B cell (primary cell): ENCODE measurements at places on chromosomes 1 and 21. TPM values are rescaled to one million over a fixed set of nuclear protein-coding genes. Genes with fewer than 3 reads are reported as not detected.
A peak's percentile ranks its signal among the peaks of the same experiment; 100 is the strongest.

GRCh38 chr1:114756949-114757454 lies 782 bp downstream of the CSDE1 start:
- DNase-seq = no peak

- no peak for DNase-seq
Measured at GRCh38 chr1:43671626-43672330, 21.8 kb downstream of the KDM4A start.

- DNase-seq = no peak
Measured at GRCh38 chr21:41777951-41778815, 11.3 kb upstream of the RIPK4 start.

GRCh38 chr1:199573047-199573446 lies 454.5 kb upstream of the NR5A2 start:
- DNase-seq = no peak

GRCh38 chr1:152681616-152682015 lies 4.3 kb upstream of the LCE2B start:
- no peak for DNase-seq

- no peak for DNase-seq
Measured at GRCh38 chr21:15586752-15587427, 142.9 kb upstream of the USP25 start.

DNA sequence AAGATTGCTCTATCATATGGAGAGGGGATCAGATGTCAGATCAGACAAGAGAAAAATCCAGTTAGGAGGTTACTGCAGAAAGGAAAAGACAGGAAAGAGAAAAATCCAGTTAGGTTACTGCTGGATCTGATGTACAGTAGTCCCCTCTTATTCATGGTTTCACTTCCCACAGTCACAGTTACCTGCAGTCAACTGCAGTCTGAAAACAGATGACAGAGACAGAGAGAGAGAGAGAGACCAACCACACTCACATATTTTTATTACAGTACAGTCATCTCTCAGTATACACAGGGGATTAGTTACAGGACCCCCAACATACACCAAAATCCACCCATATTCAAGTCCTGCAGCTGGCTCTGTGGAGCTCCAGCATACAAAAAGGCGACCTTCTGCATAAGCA lies 29.3 kb downstream of the NUP133 start:
- DNase-seq = peak; percentile 69

DNA sequence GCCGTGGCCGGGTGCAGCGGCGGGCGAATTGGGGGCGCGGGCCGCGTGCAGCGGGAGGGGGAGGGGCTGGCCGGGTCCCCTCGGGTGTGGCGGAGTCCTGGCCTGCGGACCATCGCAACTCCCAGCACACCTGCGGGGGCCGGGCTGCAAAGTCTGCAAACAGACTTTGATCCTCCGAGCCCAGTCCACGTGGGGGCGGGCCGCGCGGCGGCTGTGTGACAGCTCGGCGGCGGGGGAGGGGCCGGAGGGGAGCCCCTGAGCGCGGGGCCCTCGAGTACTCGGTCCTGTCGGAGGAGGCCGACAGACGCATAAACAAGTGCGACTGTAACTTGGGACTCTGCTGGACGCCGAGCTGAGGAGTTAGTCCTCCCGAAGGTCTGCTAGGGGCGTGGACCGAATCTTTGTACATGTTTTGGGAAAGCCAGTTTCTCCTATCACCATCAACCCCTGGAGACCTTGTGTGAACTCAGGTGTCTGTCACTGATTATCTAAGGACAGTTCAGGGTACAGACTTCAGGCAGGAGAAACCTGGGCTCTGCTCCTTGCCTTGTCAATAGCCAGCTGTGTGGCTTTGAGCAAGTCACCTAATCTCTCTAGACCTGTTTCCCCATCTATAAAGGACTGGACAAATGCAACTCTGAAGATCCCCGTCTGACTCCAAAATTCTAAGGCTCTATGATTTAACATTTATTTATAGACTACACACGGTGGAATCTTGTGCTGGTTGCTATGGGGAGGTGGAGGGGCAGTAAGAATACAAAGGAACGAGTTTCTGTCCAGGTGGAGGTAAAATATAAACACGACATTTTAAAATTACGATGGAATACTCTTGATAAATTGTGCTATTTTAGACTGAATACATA lies 710 bp upstream of the SLC30A1 start:
- no peak for DNase-seq

DNA sequence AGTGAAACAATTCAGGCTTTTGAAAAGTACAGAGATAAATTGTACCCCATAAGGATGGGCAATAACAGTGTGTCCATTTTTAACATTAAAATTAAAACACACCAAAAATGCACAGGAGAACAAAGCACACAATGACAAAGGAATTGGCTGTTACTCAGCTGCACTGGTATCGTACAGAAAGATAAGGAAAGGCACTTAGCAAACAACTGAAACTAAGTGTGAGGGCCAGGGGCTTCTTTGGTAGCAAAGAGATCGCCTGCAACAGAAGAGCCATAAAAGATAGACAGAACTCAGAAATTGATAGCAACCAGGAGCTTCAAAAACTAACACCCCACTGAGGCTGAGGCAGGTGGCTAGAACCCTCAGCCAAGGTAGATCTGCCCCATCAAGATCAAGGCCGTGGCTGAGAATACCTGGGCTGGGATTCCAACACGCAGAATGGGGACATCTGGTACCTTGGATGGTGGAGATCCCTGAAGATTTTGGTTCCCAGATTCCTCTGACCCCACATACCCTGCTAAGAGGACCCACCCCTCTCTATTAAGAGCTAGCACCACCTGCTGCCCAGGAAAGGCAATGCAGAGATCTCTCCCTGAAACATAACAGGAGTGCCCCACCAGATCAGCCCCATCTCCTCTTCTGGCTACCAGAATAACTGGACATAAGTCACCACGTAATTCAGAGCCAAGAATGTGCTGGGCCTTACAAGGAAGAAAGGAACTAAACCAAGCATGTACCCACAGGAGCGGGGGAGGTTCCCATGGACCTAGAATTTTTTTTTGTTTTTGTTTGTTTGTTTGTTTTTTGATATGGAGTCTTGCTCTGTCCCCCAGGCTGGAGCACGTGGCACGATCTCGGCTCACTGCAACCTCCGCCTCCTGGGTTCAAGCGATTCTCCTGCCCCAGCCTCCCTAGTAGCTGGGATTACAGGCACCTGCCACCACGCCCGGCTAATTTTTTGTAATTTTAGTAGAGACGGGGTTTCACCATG lies 16.2 kb downstream of the PLEKHO1 start:
- DNase-seq = peak; percentile 73

- no peak for DNase-seq
Measured at GRCh38 chr1:82606546-82606945, 805.8 kb downstream of the ADGRL2 start.

DNA sequence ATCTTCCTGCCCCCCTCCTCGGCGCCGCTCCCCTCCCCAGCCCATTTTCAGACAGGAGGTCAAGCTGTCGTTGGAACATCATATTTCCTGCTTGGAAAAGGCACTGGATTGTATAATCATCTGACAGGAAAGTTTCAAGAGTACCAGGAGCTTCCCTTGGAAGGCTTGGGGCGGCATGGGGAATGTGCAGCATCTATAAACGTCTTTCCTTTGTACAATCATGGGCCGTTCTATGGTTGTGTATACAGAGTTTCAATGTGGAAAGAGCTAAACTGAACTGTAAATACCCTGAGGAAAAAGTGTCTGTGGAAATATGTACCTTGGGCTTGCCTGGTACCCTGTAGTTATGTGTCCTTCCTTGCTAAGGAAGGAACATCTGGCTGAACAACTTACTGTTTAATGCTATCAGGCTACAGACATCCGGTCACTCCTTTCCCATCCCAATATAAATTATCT lies 368.1 kb upstream of the ADGRL2 start:
- DNase-seq = no peak

DNA sequence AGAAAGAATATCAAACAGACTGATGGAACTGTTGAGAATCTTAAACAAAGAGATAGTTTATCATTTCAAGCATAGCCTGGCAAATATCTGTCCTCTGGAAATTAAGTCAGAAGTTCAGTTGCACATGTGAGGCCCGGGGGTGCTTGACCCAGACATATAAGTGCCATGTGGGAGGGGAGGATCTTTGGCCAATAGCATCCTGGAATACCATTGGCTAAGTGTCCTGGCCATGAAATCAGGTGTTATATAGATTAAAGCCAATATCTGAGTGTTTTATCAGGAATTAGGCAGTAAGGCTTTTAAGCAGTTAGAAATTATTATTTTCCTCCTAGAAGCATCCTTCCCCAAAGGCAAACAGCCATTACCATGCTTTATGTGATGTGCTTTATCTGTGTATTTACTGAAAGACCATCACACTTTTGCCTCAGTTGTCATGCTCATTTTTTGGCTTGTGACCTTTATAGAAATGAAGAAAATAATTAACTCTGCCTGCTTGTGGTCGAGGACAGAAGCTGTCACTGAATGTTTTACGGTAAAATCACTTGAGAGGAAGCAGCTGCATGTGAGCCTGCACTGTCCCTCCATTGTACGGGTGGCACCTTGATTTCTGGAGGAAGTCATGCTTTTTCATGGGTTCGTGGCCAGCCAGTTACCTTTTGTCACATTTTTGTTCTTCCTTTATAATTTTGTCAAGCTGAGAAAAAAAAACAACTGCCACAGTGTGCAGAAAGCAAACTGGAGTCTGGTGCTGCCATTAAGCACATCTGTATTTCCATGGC lies 259.9 kb upstream of the FMN2 start:
- no peak for DNase-seq

DNA sequence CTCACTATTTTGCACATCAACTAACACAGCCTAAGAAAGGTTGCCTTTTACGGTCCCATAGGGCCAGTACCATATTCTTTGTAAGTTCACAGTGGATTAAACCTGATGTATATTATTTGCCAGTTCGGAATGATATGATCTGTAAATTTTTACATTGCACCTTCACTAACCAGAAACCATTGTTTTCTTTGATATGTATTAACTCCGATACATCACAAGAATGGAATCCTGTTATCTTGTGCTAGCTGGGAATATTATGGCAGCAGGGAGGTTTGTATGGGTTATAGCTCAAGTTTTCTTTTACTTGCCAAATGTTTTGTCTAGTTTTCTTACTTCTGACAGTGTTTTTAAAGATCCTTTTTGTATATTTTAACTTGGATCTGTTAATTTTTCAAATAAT lies 51.4 kb upstream of the S1PR1 start:
- no peak for DNase-seq

DNA sequence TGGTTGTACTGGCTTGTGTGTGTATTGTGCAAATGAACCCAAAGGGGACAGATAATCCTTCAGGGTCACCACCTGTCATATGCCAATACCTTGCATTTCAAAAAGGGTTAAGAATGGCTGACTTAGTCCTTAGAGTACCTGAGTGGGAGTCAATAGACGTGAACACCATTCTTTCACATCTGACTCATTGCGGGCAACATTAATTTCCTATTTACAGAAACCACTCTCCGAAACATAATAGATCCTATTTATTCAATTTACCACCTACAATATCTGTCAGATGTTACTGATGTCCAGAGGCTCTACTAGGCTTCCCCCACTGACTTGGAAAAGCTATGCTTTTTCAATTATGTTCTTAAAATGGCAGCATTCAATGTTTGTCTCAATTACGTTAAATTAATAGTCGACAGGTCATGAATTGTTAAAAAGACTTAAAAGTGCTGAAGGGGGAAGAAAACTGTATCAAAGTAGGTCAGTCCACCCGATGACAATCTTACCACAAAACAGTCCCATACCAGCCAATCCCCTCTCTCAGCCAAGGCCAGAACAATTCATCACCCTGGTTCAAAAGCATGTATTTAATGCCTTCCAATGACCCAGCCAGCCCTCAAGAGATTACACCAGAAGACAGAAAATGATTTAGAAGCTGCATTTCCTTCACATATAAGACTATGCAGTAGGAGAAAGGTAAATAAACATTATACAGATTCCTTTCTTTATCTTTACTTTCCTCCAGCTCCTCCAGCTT lies 48.6 kb upstream of the PLA2G2C start:
- no peak for DNase-seq

- DNase-seq = peak; percentile 53
Measured at GRCh38 chr1:46244656-46245371, 2.7 kb upstream of the RAD54L start.

GRCh38 chr1:178566187-178566586 lies 53.3 kb downstream of the TEX35 start:
- DNase-seq = no peak

DNA sequence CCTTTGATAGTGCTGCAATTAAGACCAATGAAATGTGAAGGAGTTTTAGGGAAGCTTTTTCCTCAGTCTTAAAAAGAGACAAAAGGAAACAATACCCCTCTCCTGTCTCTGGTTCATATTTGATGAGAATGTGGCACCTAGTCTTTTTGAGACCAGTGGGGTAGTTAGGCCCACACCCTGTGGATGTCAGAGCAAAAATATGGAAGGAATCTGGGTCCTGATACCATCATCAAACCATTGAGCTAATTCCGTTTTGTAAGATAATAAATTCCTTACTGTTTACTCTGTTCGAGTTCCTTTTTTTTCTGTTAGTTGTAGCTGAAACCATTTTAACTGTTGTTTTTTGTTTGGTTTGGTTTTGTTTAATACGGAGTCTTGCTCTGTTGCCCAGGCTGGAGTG lies 33.3 kb downstream of the PTPRC start:
- no peak for DNase-seq

DNA sequence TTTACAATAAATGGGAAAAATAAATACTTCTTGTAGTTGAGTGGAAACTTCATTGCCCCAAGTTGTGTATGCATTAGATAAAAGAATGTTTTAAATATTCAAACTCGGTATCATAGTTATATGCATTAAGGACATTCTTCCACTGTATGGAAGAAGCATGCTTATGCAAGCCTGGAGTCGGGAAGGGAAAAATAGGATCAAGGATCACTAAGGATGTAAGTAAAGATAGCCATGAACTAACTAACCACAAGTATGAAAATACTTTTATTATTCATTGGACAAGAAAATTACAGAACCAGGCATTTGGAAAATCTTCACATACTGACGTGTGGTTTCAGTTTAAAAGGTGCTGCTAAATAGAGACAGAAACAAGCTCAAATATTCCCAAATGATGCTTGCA lies 26.9 kb upstream of the DPYD start:
- DNase-seq = no peak

The HAO2 gene
- total RNA-seq = not detected in 2 replicates

The SH2D5 gene
- total RNA-seq = 0.29 and 0.30 TPM in 2 replicates

The POLR3C gene
- 48.0 and 49.3 TPM in 2 replicates for total RNA-seq

The HUNK gene
- 0.07 and 0.10 TPM in 2 replicates for total RNA-seq

The ETV3L gene
- total RNA-seq = not detected in 2 replicates

The CFAP107 gene
- not detected in 2 replicates for total RNA-seq

The GRHL3 gene
- not detected in 2 replicates for total RNA-seq

The SLC30A2 gene
- not detected in 2 replicates for total RNA-seq

The GPX7 gene
- 21.4 and 23.9 TPM in 2 replicates for total RNA-seq

The TNFRSF8 gene
- 0.34 and 0.57 TPM in 2 replicates for total RNA-seq

The USH2A gene
- not detected in 2 replicates for total RNA-seq

The C1orf53 gene
- total RNA-seq = not detected in 2 replicates
